ENCODE measurements at places on chromosomes 12 and 14.

- DNase-seq: no peak
- no peak overlapping the region for H3K4me3 ChIP-seq
Measured at GRCh38 chr12:124484526-124484953, 82.9 kb downstream of the NCOR2 start.

- H3K27me3 ChIP-seq: no peaks in the 10 kb centered on the region
- H3K4me3 ChIP-seq: no peak overlapping the region
- no peak overlapping the region for H3K27ac ChIP-seq
- no peak for DNase-seq
- peaks cover 12% of the 10 kb centered on the region for H3K4me1 ChIP-seq
Measured at GRCh38 chr12:11677752-11678151, 28.3 kb downstream of the ETV6 start.

GRCh38 chr12:102917026-102917787 is at the start of gene PAH:
Gene PAH, minus strand, starts transcription at chr12:102917244. Its CDS starts 114 bp downstream, at chr12:102917130.
- peaks cover 34% of the 10 kb centered on the region for H3K27me3 ChIP-seq
- H3K4me1 ChIP-seq: no peaks in the 10 kb centered on the region
- no peaks in the 10 kb centered on the region for H3K36me3 ChIP-seq
- H3K27ac ChIP-seq: no peak within 1 kb of the TSS
- peak within 1 kb of the TSS; percentile 12 for H3K4me3 ChIP-seq

GRCh38 chr12:124719231-124719630 is 144.4 kb downstream of the SCARB1 start:
- no peaks in the 10 kb centered on the region for H3K27me3 ChIP-seq
- no peaks in the 10 kb centered on the region for H3K36me3 ChIP-seq
- no peak overlapping the region for H3K4me3 ChIP-seq
- H3K4me1 ChIP-seq: no peaks in the 10 kb centered on the region

GRCh38 chr12:53506450-53506785 is 866 bp downstream of the NPFF start:
- peaks cover 5% of the 10 kb centered on the region for H3K36me3 ChIP-seq
- H3K4me1 ChIP-seq: peaks cover 7% of the 10 kb centered on the region
- no peak for DNase-seq
- H3K27me3 ChIP-seq: no peaks in the 10 kb centered on the region
- H3K27ac ChIP-seq: no peak overlapping the region
- no peak overlapping the region for H3K4me3 ChIP-seq

DNA sequence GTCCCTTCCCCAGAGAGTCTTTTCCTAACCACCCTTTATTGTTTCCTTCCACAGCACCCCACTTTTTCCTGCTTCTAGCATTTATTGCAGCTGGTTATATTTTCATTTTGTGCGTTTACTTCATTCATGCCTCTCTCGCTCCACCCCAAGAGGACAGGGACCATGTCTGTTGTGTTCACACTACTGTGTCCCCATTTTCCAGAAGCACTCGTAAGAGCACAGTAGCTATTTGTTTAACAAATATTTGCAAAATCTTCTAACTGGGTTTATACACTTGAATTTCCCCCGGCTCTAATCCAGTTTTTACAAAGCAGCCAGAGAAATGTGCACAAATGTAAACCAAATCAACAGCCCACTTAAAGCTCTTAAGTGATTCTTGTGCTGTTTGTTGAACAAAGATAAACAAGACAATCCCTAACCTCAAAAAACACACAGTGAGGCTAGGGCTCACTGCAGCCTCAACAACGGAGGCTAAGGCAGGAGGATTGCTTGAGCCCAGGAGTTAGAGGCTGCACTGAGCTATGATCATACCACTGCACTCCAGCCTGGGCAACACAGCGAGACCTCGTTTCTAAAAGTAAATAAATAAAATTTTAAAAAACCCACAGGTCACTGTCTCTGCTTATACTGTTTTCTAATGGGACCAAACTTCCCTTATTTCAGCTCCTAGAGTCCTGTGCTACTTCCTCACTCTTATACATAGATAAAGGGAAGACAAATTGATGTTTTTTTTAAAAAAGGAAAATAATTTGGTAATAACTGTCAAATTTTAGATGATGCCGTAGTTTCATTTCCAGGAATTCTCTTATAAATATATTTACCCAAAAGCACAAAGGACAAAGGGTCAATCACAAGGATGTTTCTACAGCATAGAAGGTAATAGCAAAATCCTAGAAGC is 6.6 kb upstream of the ABCD4 start:
- H3K4me3 ChIP-seq: no peak overlapping the region
- H3K36me3 ChIP-seq: no peaks in the 10 kb centered on the region
- no peaks in the 10 kb centered on the region for H3K27me3 ChIP-seq
- no peak for DNase-seq
- no peaks in the 10 kb centered on the region for H3K4me1 ChIP-seq
- no peak overlapping the region for H3K27ac ChIP-seq

GRCh38 chr14:69268763-69269162 is 8.8 kb downstream of the GALNT16 start:
- no peaks in the 10 kb centered on the region for H3K36me3 ChIP-seq
- no peak overlapping the region for H3K4me3 ChIP-seq
- H3K4me1 ChIP-seq: no peaks in the 10 kb centered on the region
- no peaks in the 10 kb centered on the region for H3K27me3 ChIP-seq
- H3K27ac ChIP-seq: no peak overlapping the region

DNA sequence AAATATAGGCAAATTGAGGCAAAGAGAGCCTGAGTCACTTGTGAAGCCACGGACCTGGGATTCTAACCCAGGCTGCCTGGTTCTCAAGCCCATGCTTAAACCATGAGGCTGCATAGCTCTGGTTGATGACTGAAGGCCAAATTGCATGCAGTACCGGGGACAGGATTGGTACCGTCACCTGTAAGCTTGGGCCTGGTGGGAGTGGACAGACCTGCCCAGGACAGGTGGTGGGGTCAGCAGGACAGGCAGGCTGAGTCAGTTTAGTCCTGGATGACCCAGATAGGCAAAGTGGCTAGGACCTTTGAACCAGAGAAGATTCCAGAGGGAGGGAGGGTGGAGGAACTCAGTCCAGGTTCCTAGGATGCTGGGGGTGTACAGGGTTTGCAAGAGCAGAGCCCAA is 25.8 kb downstream of the RIN3 start:
- H3K4me1 ChIP-seq: no peaks in the 10 kb centered on the region
- H3K4me3 ChIP-seq: no peak overlapping the region
- no peaks in the 10 kb centered on the region for H3K36me3 ChIP-seq
- H3K27me3 ChIP-seq: no peaks in the 10 kb centered on the region
- H3K27ac ChIP-seq: no peak overlapping the region
